ENCODE measurements at places on chromosomes 12 and 14. TPM values are rescaled to one million over a fixed set of nuclear protein-coding genes. Genes with fewer than 3 reads are reported as not detected.

HRK gene
- 0.06 TPM for polyA plus RNA-seq

RPL6 gene
- 320 TPM for polyA plus RNA-seq

TAS2R31 gene
- 0.29 TPM for polyA plus RNA-seq

C1S gene
- polyA plus RNA-seq = 9.3 TPM

Measured in cardiac muscle cell (in vitro differentiated cells and primary cell).